ENCODE measurements at places on chromosomes 13 and 19.

- DNase-seq: no peak
Measured at GRCh38 chr19:48770266-48770665, 14.9 kb downstream of the FGF21 start.

DNA sequence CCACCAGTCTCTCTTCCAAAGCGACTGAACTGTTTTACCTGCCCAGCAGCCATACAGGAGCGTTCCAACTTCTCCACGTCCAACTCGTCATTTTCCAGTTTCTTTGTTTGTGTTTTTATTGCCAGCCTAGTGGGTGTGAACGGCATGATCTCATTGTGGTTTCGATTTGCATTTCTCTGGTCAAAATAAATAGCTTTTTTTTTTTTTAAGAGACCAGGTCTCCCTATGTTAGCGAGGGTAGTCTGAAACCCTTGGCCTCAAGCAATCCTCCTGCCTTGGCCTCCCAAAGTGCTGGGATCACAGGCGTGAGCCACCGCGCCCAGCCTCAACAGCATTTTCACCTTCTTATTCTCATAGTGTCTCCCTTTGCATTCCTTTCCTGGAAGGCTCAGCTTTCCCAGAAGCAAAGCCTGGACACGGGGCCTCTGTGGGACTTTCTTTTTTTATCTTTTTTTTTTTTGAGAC, 4.2 kb upstream of the JSRP1 start:
- no peak for DNase-seq

- no peak for DNase-seq
Measured at GRCh38 chr13:65342541-65343337, 1887.4 kb downstream of the PCDH9 start.

- no peak for DNase-seq
Measured at GRCh38 chr19:37999309-38000213, 92.6 kb downstream of the SIPA1L3 start.

- DNase-seq: no peak
Measured at GRCh38 chr19:48500830-48501493, 10.7 kb downstream of the LMTK3 start.

DNA sequence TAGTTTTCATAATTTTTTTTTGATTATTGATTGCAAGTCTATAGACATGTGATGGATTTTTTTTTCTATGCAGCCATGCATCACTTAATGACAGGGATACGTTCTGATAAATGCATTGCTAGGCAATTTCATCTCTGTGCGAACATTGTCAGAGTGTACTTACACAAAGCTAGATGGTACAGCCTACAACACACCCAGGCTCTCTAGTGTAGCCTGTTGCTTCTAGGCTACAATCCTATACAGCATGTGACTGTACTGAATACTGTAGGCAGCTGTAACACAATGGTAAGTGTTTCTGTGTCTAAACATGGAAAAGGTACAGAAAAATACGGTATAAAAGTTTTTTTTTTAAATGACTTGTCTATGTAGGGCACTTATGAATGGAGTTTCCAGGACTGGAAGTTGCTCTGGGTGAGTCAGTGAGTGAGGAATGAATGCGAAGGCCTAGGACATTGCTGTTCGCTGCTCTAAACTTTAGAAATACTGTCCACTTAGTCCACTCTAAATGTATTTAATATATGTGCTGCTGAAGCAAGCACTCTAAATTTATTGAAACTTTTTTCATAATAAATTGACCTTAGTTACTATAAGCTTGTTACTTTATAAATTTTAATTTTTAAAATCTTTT, 20.3 kb downstream of the SPATA13 start:
- no peak for DNase-seq

GRCh38 chr19:56101095-56101494, 20.0 kb downstream of the ZNF787 start:
- no peak for DNase-seq

- DNase-seq: no peak
Measured at GRCh38 chr13:29954082-29955028, 103.9 kb upstream of the UBL3 start.

DNA sequence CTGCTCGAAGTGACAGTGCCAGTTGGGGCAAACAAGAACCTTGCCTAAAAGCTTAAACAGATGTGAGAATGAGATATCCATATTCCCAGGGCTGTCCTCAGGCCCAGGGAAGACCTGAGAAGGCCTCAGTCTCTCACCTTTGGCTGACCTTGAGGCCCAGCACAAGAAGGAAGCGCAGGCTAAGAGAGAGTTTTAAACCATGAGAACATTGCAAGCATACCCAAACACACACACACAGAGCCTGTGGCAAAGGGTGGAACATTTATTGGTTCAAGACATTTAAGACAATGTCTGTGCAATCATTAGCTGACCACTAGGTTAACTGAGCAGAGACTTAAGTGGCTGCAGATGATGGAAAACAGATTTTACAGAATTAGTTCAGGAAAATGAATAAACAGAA, 248.2 kb downstream of the NBEA start:
- DNase-seq: no peak

DNA sequence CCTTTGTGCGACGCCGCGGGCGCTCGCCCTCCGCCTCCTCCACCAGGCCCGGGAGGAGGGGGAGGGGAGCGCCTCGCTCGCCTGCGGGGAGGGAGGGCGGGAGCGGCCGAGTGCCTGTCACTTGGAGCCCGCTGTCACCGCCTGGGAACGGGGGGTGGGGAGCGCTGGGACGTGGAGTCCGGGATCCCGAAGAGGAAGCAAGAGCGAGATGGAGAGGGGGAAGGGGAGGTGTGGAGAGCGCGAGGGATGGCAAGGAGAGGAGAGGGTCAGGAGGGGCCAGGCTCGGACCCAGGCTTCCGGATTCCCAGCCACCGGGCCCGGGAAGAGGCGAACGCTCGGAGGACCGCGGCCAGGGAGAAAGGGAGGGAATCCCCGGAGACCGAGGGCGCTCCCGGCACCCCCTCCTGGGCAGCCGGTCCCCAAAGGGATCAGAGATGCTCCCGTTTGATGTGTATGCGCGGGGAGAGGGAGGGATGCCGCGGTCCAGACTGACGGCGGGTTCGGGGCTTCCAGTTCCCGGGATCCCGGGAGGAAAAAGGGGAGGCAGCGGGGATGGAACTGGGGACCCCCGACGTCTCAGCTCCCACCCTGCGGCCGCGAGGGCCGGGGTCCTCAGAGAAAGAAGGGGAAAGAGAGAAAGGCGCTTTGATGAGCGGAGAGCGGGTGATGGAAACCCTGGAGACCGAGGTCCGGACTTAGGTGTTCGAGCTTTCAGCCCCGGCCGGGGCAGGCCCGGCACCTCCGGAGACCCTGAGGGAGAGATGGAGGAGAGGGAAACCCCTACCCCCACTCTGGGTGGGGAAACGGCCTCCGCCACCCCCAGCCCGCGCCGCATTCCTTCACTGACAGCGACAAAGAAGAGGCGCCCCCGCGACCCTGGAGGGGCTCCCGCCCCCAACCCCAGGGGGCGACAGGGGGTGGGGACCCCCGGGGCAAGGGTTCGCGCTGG, 4.7 kb upstream of the DPF1 start:
- no peak for DNase-seq

GRCh38 chr13:24670961-24671381, 9.2 kb upstream of the ATP12A start:
- no peak for DNase-seq

DNA sequence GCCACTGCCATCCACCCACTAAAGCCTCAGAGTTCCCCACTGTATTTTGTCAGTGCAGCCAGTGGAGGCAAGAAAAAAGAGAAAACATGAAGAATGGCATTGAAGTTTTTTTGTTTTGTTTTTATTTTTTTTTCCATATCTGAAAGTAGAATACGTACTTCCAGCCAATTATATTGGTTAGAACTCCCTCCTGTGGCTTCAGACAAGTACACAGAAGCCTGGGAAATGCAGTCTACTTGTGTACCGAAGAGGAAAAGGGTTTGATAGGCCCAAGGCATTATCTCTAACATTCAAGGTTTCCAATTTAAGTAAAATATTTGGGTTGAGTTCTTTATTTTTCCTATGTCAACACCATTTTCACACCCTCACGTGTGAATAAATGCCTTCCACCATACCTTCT, 696.2 kb upstream of the GPC6 start:
- DNase-seq: no peak

DNA sequence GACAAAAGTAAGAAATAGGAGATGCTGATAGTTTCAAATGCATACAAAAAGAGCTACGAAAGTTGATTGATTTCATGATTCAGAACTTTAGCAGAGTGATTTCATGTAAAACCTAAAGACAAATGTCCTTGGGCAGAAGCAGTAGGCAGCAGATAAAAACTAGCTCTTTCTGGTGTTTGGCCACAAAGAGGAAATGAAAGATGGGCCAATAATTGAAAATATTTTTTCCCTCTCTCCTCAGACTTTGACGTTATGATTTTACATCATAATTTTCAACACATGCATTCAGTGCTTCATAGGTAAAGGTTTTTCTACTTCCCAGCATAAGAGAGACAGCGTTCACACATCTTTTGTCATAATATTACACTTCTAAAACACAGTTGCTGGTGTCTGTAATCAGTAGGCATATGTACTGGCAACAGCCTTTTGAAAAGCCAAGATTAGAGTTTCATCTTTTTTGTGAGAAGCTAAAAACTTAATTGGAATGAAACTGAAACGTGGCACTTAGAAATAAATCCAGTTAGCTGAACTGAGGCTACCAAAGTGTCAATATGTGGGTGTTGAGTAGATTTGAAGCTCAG, 9.3 kb downstream of the SCEL start:
- DNase-seq: no peak

GRCh38 chr13:44605721-44606120, 29.6 kb upstream of the TSC22D1 start:
- DNase-seq: no peak

- no peak for DNase-seq
Measured at GRCh38 chr19:514166-514663, 6.9 kb downstream of the TPGS1 start.

GRCh38 chr19:55675661-55676354, 782 bp downstream of the EPN1 start:
- DNase-seq: no peak

DNA sequence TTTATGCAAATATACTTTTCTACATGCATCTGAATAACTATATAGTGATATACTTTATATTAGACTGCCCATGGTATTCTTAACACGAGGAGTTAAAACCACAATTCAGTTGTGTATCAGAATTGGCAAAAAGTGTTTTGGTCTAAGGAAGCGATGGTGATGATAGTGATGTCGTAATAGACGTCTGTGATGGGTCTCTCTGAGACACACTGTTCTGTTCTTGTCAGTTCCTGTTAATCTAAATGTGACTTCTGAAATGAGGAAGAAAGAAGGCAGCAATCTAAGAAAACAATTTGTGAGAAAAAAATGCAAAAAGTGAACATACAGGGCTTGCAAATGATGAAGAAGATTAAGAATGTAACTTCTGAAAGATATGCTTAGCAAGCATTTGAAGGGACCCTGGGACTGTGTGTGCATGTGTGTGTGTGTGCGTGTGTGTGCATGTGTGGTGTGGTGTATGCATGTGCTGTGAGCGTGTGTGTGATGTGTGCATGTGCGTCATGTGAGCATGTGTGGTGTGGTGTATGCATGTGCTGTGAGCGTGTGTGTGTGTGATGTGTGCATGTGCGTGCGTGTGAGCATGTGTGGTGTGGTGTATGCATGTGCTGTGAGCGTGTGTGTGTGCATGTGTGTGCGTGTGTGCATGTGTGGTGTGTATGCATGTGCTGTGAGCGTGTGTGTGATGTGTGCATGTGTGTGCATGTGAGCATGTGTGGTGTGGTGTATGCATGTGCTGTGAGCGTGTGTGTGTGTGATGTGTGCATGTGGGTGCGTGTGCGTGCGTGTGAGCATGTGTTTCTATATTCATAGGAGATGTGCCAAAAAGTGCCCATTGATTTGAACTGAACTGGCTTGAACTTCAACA, 131.8 kb downstream of the IRS2 start:
- DNase-seq: no peak

DNA sequence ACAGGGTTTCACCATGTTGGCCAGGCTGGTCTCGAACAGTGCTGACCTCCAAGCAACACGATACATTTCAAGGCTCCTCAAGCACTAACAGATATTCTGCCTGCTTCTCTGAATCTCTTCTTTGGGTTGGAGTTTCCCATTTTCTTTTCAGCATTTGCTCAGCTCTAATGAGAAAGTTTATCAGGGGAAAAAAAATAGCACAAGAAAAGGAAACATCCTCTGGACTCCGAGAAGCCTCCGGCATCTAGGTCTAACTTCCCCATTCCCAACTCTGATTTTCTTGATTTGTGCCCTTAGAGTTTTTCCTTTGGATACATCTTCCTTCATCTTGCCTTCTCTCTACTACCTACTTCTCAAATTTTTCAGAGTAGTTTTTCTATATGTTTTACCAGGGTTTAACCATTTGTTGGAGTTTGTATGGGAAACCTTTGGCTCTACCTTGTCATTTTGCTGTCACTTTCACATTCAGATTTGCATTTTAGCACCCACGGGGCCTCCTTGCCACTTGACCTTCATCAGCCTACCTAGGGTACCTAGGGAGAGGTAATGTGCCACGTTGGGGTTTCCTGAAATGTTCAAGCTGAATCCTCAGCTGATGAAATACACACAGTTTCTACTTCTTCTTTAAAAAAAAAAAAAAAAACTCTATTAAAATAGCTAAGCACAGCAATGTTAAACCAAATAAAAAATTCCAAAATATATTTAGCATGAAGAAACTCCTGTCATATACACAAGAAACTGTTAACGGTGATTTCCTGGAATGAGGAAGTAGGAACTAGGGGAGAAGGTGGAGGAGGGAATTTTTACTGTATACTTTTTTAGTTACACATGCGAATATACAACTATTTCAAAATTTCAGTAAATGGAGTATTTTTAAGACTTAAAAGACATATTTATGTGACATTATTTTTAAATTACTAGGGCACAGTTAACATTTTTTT, 5.1 kb upstream of the USP12 start:
- no peak for DNase-seq
